ENCODE measurements at places on chromosomes 11 and 22.

DNA sequence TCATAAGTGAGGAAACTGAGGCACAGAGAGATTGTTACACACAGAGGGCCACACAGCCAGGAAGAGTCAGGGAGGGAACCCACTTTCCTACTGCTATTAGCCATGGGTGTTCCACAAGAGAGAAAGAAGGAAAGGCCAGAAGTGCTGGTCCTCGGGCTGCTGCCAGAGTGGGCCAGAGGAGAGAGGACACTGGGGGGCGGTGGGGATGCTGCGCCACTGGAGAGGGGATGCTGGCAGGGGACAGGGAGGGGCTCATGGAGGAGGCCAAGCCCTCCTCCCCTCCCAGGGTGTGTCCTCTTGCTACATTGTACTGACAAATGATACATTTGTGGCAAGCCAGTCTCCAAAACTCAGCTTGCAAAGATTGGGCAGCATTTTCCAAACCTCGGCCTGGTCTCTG lies 9.9 kb downstream of the IL10RA start:
- no peak for DNase-seq

GRCh38 chr22:25714739-25715138 lies 27.2 kb upstream of the MYO18B start:
- DNase-seq: no peak

DNA sequence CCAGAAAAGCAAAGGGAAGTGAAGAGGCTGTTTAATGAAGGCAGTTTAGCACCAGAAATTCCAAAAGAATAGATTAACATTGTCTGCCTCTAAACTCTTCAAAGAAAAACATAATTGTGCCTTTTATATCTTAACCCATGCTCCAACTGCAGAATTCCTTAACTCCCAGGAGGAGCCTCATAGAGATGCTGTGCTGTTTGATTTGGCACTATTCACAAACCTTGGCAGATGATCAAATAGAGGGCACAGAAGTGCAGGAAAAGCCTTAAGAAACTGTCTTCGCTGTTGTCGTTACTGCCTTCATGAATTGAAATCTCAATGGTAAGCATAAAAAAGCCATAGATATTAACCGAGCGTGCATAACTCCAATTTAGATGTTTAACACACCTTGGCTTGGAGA lies 124.1 kb upstream of the MPPED2 start:
- no peak for DNase-seq

DNA sequence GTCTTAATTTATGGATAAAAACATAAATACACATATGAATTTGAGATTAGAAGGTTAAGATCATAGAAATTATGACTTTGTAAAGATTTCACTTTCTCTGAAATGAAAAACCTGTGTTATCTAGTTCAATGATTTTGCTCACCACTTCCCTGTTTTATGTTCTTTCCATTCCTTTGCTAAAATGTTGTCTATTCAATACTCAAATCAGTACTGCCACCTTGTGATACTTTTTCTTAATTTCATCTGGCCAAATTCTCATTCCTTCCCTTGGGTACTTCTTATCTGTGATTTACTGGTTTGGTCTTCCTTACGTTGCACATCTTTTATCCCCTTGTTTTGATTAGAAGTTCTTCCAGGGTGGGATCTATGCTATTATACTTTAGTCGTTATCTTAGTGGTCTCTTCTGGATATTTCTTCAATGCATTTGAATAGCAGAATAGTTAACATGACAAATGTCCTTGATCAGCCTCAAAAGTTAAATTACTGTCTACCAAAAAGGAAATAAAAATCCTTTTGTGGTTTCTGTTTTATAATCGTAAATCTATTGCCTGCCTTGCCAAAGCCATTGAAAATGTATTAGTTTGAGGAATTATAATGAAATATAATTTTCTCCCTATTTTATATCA lies 197.0 kb downstream of the PGR start:
- peak; percentile 59 for DNase-seq

- DNase-seq: no peak
These were observed 272.5 kb downstream of the TBC1D22A start for GRCh38 chr22:47034905-47035419.

All from mesenchymal stem cell (in vitro differentiated cells and primary cell).